GM12891 (cell line): ENCODE measurements at places on chromosomes 11 and 22.

DNA sequence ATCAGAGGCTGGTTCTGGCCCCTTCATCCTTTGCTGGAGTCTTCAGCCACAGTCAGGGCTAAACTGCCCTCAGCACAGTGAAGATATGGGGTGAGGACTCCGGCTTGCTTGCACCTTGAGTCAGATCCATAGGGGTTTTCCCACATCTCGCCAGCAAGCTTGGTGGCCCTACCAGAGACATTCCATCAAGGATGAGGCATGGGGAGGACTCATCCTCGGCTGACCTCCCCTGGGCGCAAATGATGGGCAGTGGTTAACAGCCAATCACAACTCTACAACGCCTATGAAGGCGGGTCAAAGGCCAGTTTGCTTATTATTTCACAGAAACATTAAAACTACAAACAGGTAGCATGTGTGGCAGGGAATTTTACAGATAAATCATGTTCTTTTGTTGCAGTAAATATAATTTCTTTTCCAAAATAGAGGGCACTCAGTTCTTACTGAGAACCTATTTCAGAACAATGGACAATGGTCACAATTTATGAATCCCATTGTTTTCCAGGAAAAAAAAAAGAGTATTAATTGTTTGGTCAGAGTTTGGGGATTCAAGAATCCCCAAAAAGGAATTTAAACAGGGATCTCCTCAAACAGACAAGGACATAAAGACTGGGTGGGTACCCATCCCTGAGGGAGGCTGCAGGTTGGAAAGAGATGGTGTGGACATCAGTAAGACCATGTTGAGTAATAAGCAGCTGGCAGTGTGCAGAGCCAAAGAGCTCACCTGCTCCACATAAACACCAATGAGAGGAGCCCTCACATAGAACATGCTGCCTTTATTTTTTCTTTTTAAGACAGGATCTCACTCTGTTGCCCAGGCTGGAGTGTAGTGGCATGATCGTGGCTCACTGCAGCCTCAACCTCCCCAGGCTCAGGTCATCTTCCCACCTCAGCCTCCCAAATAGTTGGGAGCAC is 14.8 kb downstream of the PLAAT3 start:
- DNase-seq = no peak

DNA sequence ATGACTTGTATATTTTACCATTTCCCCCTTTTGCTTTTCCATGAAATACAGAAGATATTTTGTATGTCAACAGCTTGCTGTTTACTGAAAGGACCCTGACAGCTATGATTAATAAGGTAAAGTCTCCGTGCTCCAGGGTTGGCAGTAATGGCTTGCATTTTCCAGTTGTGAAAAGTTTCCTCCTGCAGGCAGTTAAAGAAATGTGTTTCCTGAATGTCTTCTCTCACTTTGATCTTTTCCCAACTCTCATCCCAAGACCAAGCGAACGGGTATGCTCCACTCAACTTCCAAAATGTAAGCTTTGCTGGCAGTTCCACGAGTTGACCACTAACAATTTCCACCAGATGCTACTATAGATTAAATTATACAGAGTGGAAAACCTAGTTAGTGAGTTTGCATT is 8.9 kb downstream of the FIBIN start:
- no peak for DNase-seq

DNA sequence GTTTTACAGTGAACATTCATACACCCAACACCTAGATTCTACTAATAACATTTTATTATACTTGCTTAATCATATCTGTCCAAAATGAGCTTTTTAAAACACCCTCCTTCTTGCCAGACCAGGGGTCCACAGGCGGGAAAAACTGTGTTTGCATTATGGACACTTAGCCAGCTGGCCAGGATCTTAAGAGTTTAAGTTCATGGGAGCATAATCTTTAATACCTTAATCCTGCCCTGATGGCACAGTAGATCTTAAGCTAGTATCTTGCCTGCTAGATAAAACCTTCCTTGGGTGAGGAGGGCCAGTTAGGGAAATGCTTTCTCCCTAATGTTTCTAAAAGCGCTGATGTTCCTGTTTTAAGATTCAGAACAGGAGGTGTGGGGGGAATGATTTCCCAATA is 13.1 kb upstream of the CCDC134 start:
- DNase-seq = no peak

- no peak for DNase-seq
These were observed 223.0 kb downstream of the FAT3 start for GRCh38 chr11:92447586-92447985.

DNA sequence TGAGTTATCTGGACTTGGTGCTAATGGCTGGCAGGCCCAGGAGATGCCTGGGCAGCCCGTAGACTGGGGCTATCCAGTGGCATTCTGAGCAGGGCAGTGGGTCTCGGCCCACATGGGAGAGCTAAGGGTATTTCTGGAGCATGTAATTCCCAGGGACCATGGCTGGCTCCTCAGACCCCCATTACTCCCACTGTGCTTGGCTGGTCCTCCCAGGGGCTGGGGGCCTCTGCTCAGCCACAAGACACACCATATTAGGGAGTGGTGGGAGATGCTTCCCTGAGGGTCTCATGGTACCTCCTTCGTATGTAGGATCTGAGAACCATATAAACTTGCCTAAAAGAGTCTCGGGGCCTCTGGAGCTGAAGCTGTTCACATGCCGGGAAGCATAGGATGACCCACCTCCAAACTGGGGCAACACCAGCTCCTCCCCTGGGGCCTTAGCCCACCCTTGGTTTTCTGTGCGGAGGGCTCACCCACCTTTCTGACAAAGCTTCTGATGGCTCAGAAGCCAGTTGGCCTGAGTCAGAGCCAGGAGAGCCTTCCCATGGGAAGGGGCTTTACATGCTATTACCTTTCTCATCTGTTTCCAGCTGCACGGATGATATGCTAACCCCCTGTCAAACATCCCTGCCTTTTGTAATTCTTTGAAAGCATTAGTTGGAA is 9.5 kb upstream of the FTH1 start:
- no peak for DNase-seq

DNA sequence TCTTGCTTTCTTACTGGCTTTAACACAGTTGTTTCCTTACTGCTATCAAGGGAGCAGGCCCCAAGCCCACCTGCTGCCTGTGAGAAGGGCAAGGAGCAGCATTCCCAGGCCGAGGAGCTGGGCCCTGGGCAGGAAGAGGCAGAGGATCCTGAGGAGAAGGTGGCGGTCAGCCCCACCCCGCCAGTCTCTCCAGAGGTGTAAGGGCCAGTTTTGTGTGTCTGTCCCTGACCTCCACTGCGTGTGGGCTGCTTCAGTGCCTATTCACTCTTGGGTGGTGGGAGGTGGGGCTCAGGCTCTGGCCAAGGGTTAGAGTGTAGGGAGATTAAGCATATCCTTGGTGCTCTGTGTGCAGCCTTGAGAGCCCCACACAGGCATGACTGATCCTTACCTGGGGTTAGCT is 55.1 kb downstream of the CEP164 start:
- no peak for DNase-seq

DNA sequence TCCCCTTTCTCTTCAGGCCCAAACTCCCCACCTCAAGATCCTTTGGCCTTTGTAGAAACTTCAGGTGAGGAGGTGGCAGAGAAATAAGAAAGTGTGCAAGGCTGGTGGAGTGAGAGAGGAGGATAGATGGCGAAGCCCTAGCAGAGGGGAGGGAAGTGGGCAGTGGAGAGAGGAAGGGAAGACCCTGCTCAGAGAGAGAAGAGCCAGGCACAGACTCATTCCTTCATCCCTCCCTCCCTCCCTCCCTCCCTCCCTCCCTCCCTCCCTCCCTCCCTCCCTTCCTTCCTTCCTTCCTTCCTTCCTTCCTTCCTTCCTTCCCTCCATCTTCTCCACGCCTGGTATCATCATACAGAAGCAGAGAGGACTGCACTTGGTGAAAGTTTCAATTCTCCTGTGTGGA is 21.0 kb downstream of the RTN4RL2 start:
- DNase-seq = no peak

- no peak for DNase-seq
These were observed 18.7 kb downstream of the EHF start for GRCh38 chr11:34639545-34639944.

DNA sequence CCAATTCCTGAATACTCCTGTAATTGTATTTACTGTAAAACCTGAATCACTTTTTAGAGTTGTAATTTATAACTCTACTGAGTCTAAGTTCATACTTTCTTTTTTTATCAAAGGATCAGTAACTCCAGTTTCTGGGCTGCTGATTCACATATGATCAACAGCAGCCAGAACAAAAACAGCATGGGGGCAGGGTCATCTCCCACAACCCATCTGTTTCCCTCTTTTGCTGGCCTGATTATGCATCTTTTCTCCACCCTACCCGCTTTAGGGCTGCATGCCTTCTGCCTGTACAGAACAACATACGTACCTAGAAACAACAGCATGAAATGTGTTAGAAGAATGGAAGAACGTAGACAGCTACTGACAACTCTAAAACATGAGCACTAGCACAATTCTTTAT is 76.0 kb downstream of the MRTFA start:
- no peak for DNase-seq

GRCh38 chr11:115715251-115715770 is 211.1 kb upstream of the CADM1 start:
- no peak for DNase-seq

- no peak for DNase-seq
These were observed 379.5 kb downstream of the ETS1 start for GRCh38 chr11:128207861-128208321.

GRCh38 chr11:132285631-132286030 is 915.2 kb downstream of the NTM start:
- DNase-seq = no peak

GRCh38 chr11:269146-269890 is 8.9 kb upstream of the NLRP6 start:
- no peak for DNase-seq

DNA sequence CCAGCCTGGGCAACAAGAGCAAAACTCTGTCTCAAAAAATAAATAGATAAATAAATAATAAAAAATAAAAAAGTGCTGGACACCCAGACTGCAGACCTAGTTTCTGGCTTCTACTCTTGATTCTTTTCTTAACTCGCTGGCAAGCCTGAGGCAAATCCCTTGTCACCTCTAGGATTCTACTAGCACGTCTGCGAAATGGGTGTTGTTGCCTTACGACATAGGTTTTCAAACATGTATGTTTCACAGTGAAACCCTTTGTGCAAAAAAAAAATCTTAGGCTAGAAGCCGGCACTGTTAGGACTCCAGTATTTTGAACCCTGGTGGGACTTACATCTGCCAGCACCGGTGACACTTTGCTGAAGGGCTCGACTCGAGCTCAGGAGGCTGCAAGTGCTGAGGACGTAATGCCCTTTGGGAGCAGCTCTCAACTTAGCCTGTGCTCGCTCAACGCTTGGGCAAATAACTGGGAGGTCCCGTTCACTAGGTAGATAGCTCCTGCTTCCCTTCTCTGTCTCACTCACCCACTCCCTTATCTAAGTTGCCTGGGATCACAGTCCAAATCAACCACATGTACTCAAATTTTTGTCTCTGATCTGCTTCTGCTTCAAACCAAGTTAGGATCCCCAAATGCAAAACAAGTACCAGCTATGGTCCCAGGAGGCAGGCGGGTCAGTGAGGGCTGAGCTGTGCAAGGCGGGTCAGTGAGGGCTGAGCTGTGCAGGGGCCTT is 34.7 kb upstream of the MYH9 start:
- DNase-seq = no peak
